ENCODE measurements at places on chromosomes 1 and 21.

DNA sequence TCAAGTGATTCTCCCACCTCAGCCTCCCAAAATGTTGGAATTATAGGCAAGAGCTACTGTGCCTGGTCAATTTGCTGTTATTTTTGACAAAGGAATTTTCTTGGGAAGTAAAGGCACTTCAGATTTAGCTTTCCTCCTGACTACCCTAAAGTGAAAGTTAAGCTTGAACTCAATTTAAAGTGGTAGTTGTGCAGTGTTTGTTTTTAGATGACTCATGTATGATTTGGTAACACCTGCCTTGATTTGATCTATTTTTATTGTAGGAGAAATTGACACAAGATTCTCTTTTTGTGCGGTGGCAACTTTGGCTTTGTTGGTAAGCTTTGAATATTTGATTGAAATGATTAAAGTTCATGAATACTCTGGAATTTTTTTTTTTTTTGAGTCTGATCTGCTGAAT, 5.0 kb downstream of the RABGGTB start:
- no peak for DNase-seq

GRCh38 chr1:3389093-3389833, 65.2 kb upstream of the ARHGEF16 start:
- no peak for DNase-seq

DNA sequence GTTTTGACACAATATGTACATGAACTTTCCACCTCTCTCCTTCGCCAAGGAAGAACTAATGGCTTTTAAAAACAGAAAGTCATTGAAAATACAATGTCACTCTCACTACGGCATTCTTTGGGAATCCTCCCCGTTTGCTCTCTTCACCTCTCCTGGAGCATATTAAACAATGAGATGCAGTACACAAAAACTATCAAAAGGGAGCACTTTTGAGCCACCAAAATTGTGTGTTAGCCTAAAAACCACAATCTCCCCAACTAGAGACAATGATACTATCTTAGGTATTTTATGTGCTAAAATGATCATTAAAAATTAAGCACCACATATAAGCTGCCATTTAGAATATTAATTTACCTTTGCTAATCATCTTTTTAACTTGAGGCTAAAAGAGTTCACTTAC, 425.5 kb downstream of the KCTD3 start:
- DNase-seq, result peak; percentile 66

GRCh38 chr1:242004751-242005495, 6.0 kb upstream of the MAP1LC3C start:
- DNase-seq, result peak; percentile 45

DNA sequence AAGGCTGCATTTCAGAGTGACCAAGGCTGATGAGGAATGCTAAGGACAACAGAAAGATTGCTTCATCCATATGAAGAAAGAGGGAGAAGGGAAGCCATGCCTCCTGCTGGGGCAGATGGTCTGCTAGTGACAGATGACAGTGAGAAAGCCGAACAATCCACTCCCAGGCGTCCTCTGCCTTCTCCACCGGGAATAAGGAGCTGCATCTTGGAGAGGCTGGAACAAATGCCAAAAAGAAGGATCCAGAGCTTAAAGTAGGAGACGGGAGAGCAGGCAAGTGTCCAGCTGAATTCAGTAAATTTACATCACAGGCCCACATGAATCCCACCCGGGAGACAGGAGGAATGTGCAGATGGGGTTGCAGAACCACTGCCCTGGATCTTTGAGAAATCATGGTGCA, 33.4 kb downstream of the DDX20 start:
- DNase-seq, result no peak

DNA sequence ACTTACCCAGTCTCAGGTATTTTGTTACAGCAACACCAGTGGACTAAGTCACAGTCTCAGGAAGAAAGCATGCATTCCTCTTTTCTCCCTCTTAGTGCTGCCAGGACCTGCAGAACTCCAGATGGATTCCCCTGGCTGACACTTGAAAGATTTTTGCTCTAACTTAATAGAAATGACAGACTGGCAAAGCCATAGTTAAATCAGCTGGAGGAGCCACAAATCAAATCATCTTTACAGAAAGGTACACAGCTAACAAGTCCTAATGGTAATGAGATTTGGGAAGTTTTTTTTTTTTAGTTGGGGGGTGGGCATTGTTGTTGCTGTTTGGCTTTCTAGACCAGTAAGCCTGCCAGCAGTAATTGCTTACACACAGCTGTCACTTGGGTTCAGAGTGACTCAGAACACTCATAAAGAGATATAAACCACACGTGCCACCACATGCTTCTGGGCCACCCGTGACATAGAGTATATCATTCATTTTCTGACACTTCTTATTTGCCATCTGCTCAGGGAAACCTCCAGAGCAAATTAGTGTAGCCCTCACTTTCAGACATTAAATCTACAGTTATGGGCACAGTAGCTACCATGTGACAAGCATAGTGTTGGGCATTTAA, 72.4 kb downstream of the FH start:
- DNase-seq, result no peak

DNA sequence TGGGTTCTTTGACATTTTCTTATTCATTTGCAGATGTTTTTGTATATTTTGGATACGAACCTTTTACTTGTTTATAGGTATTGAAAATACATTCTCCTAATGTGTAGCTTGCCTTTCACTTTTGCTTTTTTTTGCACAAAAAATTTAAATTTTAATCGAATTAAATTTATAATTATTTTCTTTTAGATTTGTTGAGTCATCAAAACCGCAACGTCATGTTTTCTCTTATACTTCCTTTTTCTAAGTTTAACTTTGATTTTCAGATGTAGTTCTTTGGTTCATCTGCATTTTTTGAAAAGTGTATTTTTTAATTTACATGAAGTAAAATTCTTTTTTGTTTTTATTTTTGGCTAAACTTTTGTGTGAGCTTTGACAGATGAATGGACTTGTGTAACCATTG, 243.7 kb upstream of the DPYD start:
- DNase-seq, result no peak

- DNase-seq, result no peak
These were observed 18.6 kb upstream of the TSPEAR start for GRCh38 chr21:44730028-44730395.

- no peak for DNase-seq
These were observed 25.6 kb downstream of the EYA3 start for GRCh38 chr1:28062806-28063205.

DNA sequence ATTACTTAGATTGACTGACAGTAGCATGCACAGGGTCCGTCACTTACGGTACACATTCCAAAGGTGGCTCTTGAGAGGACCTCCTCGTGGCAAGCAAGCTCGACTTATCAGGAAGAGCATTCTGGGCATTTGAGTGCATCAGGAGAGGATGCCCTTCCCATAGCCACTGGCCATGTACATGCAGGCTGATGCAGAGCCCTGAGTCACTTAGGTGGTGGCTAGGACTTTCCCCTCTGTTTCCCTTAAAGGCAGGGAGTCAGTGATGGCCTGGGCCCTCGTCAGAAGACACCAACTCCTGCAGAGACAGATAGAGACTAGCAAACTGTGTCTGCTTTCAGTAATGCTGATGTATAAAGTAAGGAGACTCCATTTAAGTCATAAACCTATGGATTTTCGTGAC, 12.9 kb downstream of the EXO1 start:
- no peak for DNase-seq

- DNase-seq, result peak; percentile 82
These were observed 163.3 kb downstream of the NRIP1 start for GRCh38 chr21:14901482-14901958.

DNA sequence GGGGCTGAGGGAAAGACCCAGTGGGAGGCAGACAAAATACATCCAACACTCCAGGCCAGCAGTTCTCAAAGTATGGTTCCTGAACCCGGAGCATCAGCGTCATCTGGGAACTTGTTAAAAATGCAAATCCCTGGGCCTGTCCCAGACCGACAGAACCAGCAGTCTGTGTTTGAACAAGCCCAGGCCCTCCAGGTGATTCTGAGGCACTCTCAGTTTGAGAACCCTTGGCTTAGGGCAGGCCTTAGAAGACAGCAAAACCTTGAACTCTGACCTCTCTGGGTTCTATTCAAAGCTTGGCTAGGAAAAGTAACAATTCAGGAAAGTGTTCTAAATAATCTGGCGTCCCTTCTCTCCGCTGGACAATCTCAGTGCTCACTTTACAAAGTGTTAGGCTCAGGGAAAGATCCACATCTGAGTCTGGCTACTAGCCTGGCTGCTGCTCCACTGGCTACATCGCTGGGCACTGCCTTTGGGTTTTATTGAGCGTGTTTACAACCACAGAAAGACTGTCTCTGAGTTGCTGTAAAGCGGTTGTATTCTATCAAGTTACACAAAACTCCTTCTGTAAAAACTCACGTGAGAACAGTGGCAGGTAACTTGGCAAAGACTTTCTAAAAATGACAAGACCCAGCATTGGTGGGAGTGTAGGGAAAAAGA, 166.1 kb downstream of the HIVEP3 start:
- DNase-seq, result no peak

DNA sequence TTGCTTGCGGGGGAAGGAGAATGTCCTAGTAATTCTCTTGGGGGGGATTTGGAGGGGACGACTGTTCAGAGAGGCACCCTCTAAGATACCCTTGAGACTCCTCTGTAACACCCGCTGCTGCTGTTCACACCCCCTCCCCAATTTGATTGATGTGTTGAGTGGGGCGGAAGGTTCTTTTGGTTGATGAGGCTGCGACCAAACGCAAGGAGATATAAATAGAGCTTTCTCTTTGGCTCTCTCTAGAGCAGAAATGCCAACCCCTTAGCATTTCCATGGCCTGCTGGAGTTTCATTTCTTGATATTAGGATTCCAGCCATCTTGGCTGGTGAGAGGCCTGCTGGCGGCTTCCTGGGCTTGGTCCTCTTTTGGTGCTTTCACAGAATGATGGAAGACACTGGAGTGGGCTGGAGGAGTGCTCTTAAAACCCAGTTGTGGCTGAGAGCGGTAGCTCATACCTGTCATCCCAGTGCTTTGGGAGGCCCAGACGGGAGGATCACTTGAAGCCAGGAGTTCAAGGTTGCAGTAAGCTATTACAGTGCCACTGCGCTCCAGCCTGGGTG, 2.0 kb downstream of the PIK3CD start:
- no peak for DNase-seq

DNA sequence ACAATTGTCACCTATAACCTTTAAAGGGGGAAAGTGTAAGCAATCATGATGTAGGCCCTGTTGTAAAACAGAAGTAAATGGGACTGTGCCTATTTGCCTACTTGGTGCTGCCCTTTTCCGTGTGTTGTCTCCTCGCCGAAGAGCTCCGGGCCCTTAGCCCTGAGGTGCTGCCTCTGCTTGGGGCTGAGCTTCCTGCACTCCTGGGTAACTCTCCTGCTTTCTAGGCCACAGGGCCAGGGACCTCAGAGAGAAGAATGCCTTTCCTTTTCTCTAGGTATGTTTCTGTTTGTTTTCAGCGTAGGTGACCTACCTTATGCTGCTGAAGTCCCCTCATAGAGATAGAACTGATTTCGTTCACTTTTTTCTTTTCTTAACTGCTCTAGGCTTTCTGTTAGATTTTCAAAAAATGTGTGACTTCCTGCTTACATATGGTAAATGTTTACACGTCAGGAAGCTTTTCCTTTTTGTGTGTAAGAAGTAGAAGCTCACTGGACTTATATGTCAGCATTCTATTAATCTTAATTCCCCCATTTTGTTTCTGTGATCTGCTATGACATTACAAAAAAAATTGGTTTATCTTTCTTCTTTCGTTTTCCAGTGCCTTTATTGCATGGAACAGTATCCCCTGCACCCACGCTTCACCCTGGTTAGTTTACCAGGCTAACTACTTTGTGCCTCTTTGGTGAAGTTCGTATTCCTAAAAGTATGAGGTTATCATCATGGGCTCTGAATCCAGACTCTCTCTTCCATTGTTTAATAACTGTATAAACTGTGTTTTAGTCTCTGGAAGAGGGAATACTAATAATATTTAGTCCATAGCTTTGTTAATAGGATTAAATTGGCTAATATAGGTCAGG, 61.7 kb downstream of the ITSN1 start:
- DNase-seq, result no peak

DNA sequence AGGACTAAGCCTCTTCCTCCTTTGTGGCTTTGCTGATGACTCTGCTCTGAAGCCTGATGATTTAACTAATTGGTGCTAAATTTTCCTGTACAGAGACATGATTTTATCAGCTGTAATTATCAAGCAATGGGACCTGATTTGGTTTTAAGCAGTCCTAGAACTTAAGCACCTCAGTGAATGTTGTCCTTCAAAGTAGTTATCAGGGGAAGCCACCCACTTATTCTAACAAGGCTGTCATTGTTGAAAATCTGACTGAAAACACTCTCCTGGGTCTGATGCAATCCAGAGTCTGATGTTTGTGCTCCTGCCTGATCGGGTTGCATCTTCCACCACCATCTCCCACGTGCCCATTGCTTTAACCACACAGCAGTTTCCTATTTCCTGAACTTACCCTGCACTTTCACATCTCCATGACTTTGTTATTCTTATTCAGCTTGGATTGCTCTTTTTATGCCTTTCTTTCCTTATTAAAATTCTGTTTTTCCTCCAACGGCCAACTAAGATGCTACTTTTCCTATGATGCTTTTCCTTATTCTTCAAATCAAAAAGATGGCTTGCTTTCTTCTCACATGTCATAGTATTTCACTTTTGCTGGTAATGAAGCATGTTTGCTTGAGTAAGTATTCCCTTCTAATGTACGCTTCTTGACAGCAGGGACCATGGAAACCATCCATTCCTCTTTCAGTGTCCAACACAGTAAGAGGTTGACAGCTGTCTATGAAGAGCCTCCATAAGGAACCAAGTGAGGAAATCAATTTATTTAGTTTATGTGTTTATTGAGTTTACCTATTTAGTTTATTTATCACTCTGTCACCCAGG, 55.0 kb downstream of the S1PR1 start:
- DNase-seq, result no peak

- no peak for DNase-seq
These were observed 90.7 kb upstream of the ETS2 start for GRCh38 chr21:38714999-38715398.

GRCh38 chr1:83764209-83764608, 234.7 kb downstream of the TTLL7 start:
- no peak for DNase-seq

- peak; percentile 53 for DNase-seq
These were observed at the start of gene B3GALT5 for GRCh38 chr21:39612233-39613040. Gene B3GALT5 (plus strand): TSS chr21:39612940. CDS start chr21:39660560, 47,620 bp downstream.

GRCh38 chr1:4146101-4146500, 246.0 kb upstream of the C1orf174 start:
- no peak for DNase-seq

All from ACHN (cell line).